Activated gamma-delta T cell treated with anti-CD3 and anti-CD28 coated beads, Interleukin-2, amount 50 U/mL, for 16 hours (primary cell): ENCODE measurements at places on chromosomes 3 and 15.

DNA sequence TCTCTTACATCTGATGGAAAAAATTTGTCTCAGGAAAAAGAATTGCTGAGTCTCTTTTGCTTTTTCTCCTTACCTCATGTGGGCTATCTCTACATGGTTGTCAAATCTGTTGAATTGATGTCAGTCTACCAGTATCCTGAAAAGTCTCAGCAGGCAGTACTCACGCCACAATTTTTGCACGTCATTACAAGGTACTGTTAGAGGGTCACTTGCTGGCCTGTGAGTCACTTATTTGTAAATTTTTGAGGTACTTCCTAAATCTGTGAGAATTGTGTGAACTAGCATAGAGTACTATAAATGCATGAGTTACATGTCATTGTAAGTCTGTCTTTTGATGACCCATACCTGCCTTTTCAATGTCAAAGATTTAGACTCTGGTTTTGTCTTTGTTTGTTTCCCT lies 15.9 kb downstream of the HPS3 start:
- no peak for DNase-seq

DNA sequence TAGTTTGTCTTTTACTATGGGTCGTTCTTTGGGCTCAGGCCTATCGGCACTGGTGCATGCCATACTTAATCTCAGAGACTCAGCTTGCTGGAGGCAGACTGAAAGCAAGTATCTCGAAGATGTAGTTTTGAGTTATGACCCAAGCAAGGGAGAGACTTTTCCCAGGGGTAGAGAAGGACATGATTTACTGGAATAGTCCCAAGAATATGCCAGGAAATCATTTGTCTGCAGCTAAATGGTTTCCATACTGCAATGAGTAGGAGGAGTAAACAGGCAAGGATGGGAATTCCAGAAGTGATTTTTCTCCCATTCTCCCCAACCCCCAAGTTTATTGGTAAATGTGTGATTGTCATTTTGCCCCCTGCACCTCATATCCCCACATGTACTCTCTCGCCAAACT lies 35.4 kb upstream of the LACTB start:
- no peak for DNase-seq

- DNase-seq, result no peak
Observed at GRCh38 chr3:142337994-142338393, 109.8 kb downstream of the XRN1 start.

DNA sequence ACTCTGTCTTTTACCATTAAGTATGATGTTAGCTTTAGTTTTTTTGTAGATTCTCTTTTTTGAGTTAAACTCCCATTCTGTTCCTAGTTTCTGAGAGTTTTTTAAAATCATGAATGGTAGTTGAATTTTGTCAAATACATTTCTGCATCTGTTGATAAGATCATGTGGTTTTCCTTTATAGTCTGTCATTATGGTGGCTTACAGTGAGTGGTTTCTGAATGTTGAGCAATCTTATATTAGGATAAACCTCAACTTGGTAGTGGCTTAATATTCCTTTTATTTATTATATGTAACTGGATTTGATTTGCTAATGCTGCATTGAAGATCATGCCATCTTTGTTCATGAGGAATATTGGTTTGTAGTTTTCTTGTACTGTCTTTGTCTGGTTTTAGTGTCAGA lies 34.8 kb downstream of the NEO1 start:
- DNase-seq, result no peak

GRCh38 chr3:139846729-139847128 lies 88.3 kb upstream of the CLSTN2 start:
- no peak for DNase-seq

- DNase-seq, result no peak
Observed at GRCh38 chr3:131608741-131609140, 106.0 kb upstream of the MRPL3 start.

DNA sequence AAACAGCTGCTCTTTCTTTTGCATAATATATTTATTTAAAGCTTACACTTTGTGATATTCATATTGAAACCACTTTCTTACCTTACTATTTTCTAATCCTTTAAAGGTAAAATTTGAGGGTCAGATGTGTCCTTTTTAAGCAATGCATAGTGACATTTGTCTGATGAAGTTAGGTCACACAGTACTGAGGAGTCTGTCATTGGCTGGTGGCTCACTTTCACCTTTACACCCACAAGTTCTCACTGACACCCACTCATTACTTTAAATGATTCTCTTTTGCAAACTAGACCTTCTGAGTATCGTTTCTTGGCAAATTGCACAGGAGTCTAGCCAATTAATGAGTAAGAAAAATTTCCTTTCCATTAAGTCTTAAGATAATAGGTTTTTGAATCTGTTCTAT lies 758.3 kb upstream of the ARPP21 start:
- no peak for DNase-seq

DNA sequence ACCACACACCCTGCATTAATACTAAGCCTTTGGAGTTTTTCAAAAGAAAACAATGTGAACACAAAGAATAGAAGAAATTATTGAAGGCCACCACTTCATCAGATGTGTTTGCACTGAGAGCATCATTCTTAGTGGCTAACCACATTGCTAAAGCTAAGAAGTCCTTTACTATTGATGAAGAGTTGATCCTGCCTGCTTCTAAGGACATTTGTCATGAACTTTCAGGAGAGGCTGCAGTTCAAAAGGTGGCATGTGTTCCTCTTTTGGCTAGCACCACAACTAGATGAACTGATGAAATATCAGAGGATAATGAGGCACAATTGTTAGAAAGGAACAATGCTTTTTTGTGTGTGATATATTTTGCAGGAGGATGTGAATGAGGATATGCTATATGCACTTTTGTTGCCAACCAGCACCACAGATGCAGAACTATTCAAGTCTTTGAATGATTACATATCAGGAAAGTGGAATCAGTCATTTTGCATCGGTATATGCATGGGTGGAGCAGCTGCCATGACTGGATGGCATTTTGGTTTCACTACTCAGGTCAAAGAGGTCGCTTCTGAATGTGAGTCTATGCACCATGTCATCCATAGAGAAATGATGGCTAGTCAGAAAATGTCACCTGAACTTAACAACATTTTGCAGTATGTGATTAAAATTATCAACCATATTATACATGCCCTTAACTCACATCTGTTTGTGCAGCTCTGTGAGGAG lies 2.5 kb upstream of the EID1 start:
- no peak for DNase-seq

DNA sequence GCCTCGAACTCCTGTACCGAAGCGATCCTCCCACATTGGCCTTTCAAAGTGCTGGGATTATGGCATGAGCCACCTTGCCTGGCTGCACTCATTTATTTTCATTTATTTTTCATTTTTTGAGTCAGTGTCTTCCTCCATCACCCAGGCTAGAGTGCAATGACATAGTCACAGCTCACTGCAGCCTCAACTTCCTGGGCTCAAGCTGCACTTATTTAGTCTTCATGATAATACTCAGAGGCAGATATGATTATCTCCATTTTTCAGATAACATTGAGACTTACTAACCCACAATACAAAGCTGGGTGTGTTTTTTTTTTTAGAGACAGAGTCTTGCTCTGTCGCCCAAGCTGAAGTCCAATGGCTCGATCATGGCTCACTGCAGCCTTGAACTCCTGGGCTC lies 10.0 kb downstream of the PRKCI start:
- no peak for DNase-seq

GRCh38 chr15:83153288-83153687 lies 45.8 kb downstream of the TM6SF1 start:
- no peak for DNase-seq

DNA sequence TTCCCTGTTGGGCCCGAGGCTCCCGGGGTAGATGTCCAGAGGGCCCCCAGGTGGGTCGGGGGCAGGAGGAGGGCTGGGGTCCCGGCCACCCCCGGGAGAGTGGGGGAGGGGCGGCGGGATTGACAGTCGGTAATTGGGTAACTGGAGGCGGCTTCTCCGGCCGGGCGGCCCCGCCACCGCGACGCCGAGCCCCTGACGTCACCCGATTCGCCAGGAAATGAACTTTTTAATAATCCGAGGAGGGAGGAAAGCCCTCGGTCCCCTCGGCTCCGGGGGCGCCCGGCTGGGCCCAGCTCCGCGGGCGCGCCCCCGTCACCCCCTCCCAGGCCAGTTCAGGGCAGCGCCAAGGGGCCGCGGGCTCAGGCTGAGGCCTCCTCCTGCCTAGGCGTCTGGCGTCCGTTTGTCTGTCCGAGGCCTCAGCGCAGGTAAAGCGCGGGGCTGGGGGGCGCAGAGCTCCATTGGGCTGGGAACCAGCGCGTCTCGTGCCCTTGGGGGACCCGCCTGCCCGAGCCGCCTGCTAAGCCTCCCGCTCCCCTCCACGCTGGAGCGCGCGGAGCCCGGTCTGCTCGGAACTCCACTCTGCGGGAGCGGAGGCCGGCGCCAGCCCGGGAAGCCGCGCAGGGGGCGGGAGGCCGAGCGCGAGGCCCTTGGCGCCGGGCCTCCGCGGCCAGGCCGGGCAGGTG lies 3.9 kb downstream of the GATA2 start:
- DNase-seq, result no peak

DNA sequence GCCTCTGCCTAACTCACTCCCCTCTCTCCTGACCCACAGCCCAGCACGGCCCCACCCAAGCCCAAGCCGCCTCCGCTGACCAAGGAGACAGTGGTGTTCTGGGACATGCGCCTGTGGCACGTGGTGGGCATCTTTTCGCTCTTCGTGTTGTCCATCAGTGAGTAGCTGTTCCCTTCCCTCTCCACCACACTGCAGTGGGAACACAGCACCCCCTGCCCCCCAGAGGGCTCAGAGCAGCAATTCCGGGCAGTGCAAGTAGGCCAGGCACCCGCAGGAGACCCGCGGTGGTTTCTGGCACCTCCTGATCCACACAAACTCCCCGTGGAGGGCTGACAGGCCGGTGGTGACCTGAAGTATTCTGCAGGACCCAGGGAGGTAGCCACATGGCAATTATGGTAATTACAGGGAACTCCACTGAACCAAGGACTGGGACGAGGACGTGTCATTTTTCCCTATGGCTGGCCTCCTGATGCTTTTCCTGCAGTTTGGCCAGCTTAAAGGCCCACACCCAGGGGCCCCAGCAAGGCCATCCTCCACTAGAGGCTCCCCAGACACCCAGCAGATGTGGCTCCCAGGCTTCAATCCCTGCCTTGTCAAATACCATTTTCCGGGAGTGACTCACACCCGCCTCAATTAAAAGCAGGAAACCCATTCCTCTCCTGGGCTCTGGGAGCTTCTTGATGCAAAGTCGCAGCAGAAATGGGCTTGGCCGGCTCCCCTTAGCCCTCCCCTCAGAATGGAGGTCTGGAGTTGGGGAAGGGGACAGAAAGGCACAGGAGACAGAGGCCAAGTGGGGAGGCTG lies 4.8 kb downstream of the TMIE start:
- no peak for DNase-seq

- DNase-seq, result no peak
Observed at GRCh38 chr3:50233176-50233575, 2.8 kb upstream of the GNAI2 start.

DNA sequence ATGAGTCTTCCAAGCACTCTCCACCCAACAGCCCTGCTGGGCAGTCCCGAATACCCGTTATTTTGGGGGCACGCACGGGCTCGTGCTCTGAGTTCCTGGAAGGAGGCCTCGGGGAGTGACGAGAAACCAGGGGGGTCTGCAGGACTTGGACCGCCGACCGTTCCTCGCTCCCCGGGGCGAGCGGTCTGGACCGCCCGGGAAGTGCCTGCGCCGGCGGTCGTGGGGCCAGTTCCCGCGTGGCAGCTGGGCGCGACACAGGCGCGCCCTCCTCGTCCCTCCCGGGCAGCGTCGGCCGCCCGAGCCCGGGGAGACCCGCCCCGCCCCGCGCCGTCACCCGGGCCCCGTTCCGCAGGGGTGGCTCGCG lies 387 bp downstream of the GNB4 start:
- no peak for DNase-seq

GRCh38 chr3:50364573-50365079 lies 5.3 kb upstream of the TMEM115 start:
- no peak for DNase-seq

DNA sequence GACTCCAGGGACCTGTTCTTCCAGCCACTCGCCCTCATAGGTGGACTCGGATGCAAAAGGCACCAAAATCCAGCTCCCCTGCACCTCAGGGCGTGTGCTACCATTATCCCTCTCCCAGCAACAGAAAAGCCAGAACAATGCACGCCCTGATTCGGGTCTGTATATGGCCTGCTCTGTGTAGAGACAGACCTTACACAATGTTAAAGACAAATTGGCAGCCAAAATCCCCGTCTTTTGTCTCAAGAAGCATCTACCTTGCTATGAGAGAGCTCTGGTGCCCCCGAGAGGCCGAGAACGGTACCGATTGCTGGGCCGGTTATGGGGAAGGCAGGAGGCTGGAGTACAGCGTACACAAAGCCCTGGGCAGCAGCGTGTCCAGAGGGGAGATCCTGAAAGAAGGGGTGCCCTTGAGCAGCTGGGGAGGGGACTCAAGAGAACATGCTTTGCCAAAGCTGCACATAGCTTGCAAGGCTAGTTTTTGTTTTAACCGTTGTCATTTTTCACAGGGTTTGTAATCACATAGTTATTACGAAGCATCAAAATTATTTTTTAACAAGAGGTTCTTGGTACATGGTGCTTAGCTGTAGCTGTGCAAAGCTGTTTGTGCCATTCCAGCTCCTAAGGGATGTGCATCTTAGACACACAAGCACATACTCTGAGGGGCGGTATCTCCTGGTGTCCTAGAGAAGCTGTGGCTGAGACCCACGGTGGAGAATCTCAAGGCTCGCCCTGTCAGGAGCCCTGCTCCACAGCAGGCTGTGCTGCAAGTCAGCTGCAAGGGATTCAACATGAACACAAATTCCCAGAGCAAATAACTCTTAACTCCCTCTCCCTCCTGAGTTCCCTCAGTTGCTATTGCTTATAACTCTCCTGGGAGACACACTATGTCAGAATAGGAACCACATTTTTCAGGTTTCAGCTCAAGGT lies 461.5 kb upstream of the PPP2R3A start:
- no peak for DNase-seq

DNA sequence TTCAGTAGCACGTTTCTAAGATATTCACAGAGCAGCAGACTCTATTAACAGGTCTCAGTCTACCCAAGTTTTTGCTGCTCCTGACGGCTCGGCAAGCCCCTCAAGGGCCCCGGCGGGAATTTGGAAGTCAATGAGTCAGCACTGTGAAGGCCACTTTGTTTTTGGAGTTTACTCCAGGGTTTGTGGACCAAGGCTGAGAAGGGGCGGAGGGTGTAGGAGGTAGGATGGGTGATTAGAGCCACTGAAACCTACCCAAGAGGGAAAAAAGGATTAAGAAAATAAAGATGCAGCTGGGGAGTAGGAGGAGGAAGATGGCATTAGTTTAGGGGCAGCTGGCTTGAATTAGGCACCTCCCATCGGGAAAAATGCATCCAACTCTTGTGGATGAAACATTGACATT lies 87.6 kb downstream of the BDH1 start:
- no peak for DNase-seq
